ENCODE measurements at places on chromosomes 5 and 9. TPM values are rescaled to one million over a fixed set of nuclear protein-coding genes. Genes with fewer than 3 reads are reported as not detected.

CNTNAP3 gene
- 0.64 TPM for total RNA-seq

IFNK gene
- total RNA-seq, result not detected

SIT1 gene
- total RNA-seq, result under 0.01 TPM

CEL gene
- under 0.01 TPM for total RNA-seq

ZDHHC11 gene
- total RNA-seq, result 0.64 TPM

FAM200C gene
- 4.7 TPM for total RNA-seq

C1QTNF3 gene
- 0.86 TPM for total RNA-seq

NDUFB6 gene
- total RNA-seq, result 43.6 TPM

LCN1 gene
- not detected for total RNA-seq

TXNDC8 gene
- total RNA-seq, result not detected

RGS7BP gene
- not detected for total RNA-seq

SH3PXD2B gene
- total RNA-seq, result 32.2 TPM

GHR gene
- 2.2 TPM for total RNA-seq

IFNB1 gene
- total RNA-seq, result not detected

ISL1 gene
- not detected for total RNA-seq

TLX3 gene
- total RNA-seq, result not detected

PCSK1 gene
- total RNA-seq, result under 0.01 TPM

FOXD4 gene
- 0.43 TPM for total RNA-seq

ADRB2 gene
- 1.7 TPM for total RNA-seq

COQ4 gene
- 22.0 TPM for total RNA-seq

IRGM gene
- total RNA-seq, result 0.32 TPM

ADAMTS16 gene
- total RNA-seq, result 2.6 TPM

FAM193B gene
- 26.3 TPM for total RNA-seq

UBAC1 gene
- total RNA-seq, result 27.6 TPM

NMUR2 gene
- not detected for total RNA-seq

KIAA0825 gene
- 9.5 TPM for total RNA-seq

TUSC1 gene
- 12.2 TPM for total RNA-seq

MCC gene
- 25.4 TPM for total RNA-seq

TMEM232 gene
- 1.3 TPM for total RNA-seq

SAPCD2 gene
- total RNA-seq, result 5.2 TPM

SV2C gene
- total RNA-seq, result not detected

MZB1 gene
- 0.43 TPM for total RNA-seq

VPS13A gene
- total RNA-seq, result 53.1 TPM

SOWAHA gene
- total RNA-seq, result under 0.01 TPM

CDH6 gene
- 3.9 TPM for total RNA-seq

DELE1 gene
- total RNA-seq, result 34.1 TPM

GPR150 gene
- total RNA-seq, result 0.43 TPM

MYMK gene
- not detected for total RNA-seq

CDX1 gene
- total RNA-seq, result under 0.01 TPM

TTC33 gene
- total RNA-seq, result 18.6 TPM

ZMAT2 gene
- 47.1 TPM for total RNA-seq

ORM2 gene
- total RNA-seq, result not detected

DEPDC1B gene
- total RNA-seq, result 5.2 TPM

PDE6A gene
- total RNA-seq, result not detected

BARHL1 gene
- total RNA-seq, result not detected

SSBP2 gene
- total RNA-seq, result 15.5 TPM

ACTBL2 gene
- total RNA-seq, result 0.97 TPM

PCAT7 gene
- 0.64 TPM for total RNA-seq

KDM4C gene
- 26.7 TPM for total RNA-seq

LCN15 gene
- total RNA-seq, result not detected

ANKRD34B gene
- not detected for total RNA-seq

ACO1 gene
- total RNA-seq, result 105 TPM

SYK gene
- total RNA-seq, result not detected
